ENCODE measurements at places on chromosomes 6 and 20.

DNA sequence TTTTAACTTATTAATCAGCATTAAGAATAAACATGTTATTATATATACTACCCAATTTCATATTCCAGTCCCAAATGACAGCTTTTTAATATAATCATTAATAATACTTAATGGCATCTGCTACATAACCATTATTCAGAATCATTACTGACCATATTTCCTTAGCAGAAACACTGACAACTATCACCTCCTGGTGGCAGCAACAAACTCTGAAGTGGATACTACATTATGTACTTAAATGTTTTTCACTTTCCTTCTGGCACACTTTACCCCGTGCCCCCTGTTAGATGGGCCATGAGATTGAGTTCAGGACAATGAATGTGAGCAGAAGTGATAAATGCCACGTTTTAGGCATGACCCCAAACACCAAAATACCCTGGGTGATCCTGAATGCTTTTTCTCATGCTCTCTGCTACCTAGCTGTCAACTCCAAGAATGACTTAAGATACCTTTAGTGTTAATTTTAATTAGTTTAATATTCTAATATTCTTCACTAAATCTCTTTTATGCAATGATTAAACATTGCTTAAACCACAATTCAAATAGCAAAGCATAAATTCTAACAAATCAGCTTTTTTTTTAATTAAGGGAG lies 77.1 kb downstream of the LMBRD1 start:
- DNase-seq: peak; percentile 57

GRCh38 chr20:6921717-6922386 lies 154.4 kb downstream of the BMP2 start:
- no peak for DNase-seq

DNA sequence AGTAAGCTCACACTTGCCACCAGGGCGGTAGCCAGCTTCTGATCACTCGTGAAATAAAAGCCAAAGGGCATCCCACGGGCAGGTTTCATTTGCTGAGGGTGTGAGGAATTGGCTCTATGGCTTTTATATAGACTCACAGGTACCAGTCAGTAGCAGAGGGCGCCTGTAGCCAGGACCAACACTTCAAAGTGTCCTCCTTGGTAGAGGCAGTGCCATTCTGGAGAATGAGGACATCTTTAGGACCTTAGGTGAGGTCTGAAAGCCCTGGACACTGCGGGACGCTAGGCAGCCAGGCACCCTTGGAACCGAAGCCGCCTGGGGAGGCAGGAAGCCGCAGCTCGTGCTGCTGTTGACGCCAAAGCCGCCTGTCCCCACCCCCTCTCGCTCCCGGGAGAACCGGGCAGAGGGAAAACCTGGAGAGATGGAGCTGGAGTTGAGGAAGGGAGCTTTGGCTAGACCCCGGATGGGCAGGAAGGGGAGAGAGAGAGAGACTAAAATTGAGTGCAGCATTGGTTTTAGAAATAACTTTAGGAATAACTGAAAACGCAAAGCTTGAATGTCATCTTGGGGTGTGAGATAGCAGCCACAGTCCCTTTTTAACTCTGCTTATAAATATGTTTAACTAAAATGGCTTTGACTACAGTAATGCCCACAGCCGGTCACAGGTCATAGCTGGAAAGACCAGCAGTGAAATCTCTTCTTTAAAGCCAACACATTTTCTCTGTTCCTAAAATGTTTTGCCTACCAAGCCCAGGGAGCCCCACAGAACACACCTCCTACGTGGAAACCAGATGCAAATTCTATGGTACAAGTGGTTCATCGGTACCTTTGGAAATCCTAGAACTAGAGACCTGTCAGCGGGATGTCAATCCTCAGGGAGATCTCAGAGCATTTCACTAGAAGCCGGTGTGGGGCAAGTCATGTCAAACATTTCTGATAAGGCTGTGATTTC lies 128.5 kb upstream of the CDYL start:
- DNase-seq: peak; percentile 83

- DNase-seq: no peak
Measured at GRCh38 chr6:167669553-167669849, 157.2 kb upstream of the AFDN start.

DNA sequence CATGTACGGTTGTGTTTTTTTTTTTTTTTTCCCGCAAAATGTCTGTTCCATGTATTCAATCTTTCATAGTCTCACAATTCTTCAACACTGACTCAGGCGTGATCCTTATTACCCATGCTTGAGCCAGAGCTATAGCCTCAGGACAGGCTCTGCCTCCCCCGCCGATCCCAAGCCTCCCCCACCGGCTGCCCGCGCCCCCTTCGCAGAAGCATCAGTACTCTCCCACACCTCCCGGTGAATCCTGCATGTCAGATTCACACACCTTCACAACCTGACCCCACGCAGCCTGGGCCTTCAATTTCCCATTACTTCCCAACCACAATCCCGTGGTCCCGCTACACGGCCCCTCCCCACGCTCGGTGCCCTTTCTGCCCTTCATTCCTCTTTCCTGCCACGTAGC lies 401.5 kb upstream of the JARID2 start:
- no peak for DNase-seq

- DNase-seq: no peak
Measured at GRCh38 chr6:133410638-133411435, 169.7 kb downstream of the EYA4 start.

DNA sequence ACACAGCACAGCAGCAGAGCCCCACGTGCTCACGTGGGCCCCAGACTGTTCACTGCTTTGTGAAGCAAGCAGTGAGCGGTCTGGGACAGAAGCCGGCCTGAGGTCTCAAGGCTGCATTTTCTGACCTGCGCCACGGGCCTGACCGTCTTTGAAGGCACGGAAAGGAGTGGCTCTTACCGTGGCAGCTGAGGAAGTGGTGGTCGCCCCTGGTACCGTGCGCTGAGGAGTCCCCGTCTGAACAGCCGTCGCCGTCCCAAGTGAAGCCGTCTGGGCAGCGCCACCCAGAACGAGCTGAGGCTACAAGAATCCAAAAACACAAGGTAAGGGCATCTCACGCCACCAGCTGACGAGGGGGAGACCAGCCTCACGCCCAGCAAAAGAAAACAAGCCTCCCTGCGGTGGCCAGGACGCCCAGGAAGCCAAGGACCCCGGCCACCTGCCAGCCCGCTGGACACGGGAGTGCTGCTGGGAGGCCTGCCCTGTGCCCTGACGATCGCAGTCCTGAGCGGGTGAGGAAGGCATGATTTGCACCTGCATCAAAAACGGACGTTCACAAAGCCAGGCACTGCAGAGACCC lies 55.7 kb downstream of the TAF4 start:
- no peak for DNase-seq

GRCh38 chr6:41546475-41546865 lies 289 bp downstream of the FOXP4 start:
- no peak for DNase-seq

- DNase-seq: no peak
Measured at GRCh38 chr20:10649797-10650160, 24.0 kb downstream of the JAG1 start.

GRCh38 chr6:49909563-49909962 lies 43.2 kb upstream of the CRISP1 start:
- no peak for DNase-seq

DNA sequence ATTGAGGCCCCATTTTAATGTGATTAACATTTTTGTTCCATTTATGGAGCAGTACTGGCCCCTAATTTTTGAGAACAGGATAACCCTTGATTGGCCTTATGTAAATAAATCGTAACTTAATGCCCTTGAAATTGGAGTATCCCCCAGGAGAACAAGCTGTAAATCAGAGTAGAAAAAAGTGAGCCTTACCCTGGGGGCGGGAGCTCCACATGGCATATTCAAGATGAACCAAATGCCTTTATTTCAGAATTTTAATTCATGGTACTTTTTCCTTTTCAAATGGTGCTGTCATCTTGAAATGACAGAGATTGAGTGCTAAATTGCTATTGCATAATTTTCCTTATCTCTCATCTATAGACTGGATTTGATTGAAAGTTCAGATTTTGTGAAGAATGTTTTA lies 809.5 kb upstream of the FLRT3 start:
- DNase-seq: no peak

GRCh38 chr6:135228486-135228885 lies 47.4 kb downstream of the MYB start:
- DNase-seq: no peak

DNA sequence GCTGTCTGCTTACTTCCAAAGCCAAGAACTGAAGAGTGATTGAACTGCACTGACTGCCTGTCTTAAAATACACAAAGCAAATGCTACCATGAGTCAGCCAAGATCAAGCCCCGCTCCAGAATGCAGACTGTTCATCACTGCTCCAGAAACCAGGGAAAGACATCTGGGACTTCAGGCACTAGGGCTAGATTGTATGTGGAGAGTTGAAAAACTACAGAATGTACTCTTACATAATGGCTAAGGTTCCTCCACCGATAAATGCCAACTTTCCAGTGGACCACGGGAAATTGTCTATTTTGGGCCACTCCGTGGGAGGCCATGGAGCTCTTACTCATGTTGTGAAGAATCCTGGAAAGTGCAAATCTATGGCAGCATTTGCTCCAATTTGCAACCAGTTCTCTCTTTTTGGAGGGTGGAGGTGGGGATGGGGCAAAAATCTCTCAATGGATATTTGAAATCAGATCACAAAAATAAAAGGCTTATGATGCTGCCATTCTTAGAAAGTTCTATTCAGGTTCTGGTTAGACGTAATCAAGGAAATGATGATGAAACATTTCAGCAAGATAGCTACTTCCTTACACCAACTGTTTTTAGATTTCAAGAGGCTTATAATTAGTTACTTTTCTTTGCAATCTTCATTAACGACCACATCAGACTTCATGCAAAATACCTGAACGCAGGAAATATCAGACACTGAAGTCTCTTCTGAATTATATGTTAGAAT lies 11.8 kb upstream of the CAP2 start:
- no peak for DNase-seq

- DNase-seq: peak; percentile 45
Measured at GRCh38 chr20:3753098-3753497, 14.5 kb downstream of the ADISSP start.

DNA sequence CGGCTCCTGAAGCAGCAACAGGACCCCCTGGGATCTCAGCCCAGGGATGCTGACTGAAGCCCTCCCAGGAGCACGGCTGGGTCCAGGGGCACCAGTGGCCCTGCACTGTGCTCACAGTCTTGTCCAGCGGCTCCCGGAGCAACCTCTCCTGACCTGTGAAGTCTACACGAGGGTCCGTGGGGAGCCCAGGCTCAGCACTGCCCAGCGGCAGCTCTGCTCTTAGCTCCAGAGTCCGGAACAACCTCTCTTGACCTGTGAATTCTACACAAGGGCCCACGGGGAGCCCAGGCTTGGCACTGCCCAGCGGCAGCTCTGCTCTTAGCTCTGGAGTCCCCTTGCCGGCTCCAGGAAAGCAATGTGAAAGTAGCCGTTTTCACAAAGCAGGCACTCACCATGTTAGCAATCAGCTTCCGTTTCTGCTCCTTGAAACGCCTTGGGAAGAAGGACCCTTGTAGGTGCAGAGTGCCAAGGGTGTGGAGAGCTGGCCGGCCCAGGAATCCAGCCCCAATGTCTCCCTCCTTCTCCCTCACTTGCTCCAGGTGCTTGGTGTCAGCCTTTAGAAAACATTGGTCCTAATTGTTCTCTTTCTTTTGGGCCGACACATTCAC lies 310.9 kb downstream of the CDH4 start:
- no peak for DNase-seq

- no peak for DNase-seq
Measured at GRCh38 chr6:42276034-42276890, 58.6 kb upstream of the MRPS10 start.

DNA sequence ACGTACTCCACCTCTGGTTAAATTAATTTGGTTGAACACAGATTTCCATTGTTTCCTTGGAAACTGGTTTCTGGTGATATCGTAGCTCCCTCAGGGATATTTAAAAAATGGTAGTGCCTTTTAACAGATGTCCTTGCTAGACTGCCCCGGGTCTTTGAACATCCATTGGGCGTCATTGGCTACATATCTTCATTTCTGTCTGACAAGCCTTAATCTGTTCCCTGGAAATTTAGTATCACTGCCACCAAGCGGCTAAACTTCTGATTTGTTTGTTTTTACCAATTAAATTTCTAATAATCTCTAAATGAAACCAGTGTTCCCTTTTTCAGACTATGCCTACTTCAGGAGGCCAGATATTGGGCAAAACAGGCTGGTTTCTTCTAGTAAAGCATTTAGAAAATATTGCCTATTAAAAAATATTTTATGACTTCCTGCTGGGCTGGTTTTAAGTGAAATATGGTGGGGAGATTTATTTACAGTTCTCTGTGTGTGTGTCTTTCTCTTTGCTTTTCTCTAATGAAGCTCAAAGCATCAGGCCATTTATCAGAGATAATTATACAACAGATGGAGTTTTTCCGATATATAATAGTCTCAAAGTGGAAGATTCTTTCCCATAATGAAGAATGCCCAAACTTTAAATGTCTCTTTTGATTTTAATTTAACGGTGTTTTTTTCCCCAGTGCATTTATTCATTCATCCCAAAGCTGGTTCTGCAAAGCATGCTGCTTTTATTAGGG lies 249.5 kb downstream of the ZFAND3 start:
- DNase-seq: no peak

- no peak for DNase-seq
Measured at GRCh38 chr6:166625356-166625755, 1.7 kb downstream of the RPS6KA2 start.

DNA sequence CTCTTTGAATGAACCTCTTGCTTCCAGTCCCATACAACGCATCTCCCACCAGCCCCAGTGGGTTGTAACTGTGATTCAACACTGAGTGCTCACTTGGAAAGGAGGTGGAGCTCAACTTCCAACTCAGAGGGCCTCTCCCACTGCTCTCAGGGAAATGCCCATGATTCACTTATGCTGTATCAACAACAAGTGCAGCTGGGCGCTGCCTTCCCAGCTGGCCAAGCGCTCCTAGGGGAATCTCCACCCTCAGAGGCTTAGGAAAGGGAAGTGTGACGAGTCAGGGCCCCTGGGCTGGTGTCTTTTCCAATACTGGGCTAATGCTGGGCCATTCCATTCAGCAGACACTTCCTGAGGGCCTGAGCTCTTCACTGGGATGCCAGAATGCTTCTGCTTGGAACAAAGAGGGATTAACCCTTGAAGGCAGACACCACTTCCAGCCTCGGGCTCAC lies 8.1 kb upstream of the OCSTAMP start:
- peak; percentile 92 for DNase-seq

DNA sequence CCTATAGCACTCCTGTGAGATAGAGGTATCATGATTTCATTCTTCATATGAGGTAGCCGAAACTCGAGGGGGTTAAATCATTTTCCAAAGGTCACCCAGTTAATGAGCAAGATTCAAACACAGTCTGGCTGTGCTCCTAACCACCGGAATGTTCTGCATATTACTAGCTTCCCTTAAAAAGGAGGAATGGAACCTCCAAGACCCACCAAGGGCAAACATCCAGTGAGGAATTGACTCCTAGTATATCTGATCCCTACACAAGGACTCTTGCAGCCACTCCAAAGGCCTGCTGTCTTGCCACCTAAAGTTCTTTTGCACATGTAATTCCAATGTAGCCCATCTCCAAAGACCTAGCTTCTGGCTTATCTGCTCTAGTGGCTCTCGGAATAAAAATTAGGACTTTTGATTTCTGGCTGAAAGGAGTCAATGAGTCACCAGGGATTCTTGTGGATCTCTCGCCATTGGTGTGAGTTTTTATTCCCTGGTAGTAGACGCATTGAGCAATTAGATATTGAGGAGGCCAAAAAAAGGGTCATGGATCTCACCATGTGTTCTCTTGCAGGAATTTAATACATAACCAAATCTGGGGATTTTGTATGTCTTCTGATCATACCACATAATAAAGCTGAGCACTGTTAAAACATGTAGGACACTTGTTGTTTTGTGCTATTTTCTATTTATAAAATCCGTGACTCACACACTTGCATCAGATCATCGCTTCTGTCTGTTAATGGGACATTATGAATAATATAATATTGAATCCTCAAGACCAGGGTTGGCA lies 9.1 kb downstream of the BCAS1 start:
- DNase-seq: peak; percentile 15

GRCh38 chr20:35849706-35850105 lies 77.9 kb downstream of the PHF20 start:
- DNase-seq: no peak
